Aorta (tissue), 5 donors: ENCODE measurements at places on chromosomes 16 and 17. TPM values are rescaled to one million over a fixed set of nuclear protein-coding genes. Genes with fewer than 3 reads are reported as not detected.

GRCh38 chr17:62804822-62805221 lies 3.3 kb downstream of the MARCHF10 start:
- DNase-seq = no peak

GRCh38 chr16:79560318-79560717 lies 40.2 kb downstream of the MAF start:
- no peak for DNase-seq

DNA sequence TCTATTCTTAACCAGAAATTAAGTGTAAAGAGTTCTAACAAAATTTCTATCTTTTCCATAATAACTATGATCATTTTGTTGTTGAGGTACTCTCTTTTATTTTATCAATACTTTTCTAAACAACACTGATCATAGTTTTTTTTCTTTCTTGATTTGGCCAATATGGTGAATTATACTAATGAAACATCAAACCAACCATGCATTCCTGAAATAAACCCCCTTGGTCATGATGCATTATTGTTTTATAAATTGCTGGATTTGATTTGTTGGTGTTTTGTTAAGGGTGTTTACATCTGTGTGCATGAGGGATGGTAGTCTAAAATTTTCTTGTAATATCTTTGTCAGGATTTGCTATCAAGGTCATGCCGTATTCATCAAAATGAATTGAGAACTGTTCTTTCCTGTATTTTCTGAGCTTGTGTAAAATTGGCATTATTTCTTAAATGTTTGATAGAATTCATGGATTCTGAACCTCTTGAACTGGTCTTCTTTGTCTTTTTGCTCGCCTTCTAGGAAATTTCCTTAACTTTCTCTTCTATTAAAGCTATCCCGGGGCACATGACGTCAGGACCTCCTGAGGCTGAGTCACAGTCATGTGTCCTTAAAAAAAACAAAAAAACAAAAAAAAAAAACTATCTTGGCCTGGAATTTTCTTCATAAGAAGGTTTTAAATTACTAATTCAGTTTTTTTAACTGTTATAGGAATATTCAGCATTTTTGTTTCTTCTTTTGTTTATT lies 3.9 kb upstream of the TRIM25 start:
- no peak for DNase-seq

DNA sequence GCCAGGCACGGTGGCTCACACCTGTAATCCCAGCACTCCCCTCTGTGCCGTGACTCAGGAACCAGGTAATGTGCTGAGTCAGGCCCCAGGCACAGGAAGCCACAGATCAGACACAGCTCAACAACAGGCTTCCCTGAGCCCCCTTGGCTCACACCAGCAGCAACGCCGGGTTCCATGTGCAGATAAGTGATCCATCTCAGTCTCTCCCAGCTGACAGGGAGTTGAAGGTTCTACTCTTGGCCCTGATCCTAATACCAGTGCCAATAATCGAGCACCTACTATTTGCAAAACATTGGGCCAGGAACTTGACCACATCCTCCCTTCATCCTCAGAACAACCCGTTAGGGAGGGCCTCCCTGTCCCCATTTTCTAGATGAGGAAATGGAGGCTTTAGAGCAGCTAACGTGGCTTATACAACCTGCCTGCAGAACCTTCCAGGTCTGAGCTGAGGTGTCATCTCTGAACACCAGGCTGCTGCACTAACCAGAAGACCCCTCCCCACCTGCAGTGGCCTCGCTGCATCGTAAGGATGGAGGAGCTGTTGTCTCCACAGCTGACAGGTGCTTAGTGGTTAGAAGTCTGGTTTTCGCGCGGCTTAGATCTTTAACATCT lies 64.8 kb upstream of the AMZ2 start:
- DNase-seq = no peak

GRCh38 chr17:35890774-35891155 lies 10.6 kb upstream of the CCL5 start:
- DNase-seq = no peak

- DNase-seq = peak; percentile 95
Measured at GRCh38 chr17:42101513-42102292, 3.4 kb upstream of the ZNF385C start.

SMIM5 gene
- total RNA-seq = 0.23 TPM
